ENCODE measurements at places on chromosomes 2 and 18.

DNA sequence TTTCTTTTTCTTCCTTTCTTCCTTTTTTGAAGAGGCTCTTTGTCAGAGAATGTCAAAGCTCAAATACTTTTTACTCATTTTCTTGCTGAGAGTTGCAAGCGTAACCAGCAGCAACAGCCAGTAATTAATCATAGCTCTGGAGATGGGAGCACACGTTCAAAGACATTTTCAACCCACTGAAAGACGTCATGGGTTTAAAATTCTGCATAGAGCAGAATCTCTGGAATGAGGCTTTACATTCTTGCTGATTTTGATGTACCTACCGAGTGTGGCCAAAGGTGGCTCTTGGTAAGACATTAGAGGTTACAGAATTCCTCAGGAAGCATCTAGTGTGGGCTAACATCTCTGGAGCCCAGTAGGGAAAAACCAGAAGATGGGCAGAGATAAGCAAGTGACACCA, 292.5 kb downstream of the MTX2 start:
- no peak for DNase-seq

DNA sequence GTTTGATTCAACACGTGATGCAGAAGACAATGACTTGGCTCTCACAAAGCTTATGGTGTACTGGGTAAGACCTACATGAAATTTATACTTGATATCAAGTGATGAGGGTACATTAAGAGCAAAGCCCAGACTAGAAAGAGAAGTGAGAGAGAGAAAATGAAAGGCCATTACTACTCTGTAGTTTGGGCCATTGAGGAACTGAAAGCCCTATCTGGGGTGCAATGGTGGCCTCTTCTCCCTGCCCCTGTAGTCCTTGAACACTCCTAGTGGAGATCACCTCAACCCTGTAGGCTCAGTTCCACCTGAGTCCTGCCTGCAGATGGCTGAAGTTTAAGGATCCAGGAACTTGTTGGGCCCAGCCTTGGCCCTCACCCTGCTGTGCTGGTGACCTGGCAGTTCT, 569.8 kb upstream of the MEX3C start:
- no peak for DNase-seq

DNA sequence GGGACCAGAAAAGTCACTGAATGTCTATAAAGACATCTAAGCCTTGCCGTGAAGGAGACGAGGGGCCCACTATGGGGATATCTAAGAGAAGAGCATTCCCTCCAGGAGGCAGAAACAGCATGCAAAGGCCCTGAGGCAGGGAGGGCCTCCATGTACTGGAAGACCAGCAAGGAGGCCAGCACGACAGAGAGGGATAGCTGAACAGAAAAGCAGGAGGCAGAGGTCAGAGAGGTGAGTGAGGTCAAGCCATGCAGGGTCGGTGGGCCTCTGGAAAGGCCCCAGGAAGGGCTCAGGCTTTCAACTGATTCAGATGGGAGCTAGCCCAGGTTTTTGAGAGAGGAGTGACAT, 5.7 kb downstream of the TRABD2A start:
- no peak for DNase-seq

DNA sequence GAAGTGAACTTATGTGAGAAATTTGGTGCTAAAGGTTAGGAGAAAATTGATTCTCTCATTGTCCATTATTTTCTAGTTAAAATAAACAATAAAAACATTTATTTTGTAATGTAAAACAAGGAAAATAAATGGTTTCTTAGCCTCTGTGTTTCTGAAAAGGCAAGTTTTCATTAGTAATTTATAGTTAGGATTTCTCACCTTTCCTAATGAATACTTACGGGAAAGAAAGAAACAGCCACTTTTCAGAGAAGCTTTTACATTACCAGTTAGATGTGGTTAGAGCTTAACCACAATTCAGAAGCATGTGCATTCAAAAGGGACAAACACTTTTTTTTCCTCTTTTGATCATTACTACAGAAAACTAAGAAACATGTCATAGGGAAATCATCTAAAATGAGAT, 18.8 kb downstream of the NEMP2 start:
- no peak for DNase-seq

DNA sequence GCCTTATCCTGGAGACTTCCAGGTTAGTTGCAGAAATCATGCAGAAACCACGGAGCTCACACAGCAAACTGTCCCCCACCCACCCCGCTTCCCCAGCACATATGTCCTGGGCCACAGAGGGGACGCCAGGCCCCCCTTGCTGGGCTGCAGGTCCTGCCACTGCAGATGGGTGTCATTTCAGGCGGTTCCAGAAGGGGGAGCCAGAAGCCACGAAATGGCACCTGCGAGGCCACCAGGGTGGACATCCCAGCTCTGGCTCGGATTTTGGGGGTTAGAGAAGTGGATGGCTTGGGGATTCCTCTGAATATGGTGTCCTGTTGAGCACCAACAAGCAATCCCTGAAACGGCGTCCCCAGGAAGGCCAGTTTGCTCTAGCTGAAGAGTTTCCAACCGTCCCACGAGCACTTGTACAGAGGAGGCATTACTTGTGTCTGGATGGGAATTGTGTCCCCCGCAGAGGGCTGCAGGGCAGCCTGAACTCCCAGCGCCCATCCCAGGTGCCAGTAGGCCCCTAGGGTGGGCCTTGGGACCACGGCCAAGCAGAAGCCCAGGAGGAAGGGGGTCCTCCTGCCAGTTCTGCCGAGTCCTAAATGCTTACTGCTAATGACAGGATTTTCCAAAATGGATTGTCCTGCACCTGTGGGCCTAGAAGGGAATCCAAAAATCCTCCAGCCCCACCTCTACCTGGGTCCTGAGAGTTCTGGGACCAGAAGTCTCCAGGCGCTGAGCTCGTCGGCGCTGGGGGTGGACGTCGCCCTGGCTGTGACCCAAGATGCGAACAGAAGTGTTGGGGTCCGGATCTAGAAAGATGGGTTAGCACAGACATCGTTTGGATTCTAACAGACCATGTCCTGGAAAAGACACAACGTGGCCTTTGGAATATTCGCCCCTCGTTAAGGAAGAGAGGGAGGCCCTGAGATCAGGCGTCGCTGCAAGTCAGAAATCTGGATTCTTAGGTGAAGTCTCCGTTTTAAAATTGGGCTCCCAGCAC, 14.6 kb upstream of the NFATC1 start:
- DNase-seq: no peak

GRCh38 chr2:46711156-46711555, 204.4 kb downstream of the MCFD2 start:
- no peak for DNase-seq

DNA sequence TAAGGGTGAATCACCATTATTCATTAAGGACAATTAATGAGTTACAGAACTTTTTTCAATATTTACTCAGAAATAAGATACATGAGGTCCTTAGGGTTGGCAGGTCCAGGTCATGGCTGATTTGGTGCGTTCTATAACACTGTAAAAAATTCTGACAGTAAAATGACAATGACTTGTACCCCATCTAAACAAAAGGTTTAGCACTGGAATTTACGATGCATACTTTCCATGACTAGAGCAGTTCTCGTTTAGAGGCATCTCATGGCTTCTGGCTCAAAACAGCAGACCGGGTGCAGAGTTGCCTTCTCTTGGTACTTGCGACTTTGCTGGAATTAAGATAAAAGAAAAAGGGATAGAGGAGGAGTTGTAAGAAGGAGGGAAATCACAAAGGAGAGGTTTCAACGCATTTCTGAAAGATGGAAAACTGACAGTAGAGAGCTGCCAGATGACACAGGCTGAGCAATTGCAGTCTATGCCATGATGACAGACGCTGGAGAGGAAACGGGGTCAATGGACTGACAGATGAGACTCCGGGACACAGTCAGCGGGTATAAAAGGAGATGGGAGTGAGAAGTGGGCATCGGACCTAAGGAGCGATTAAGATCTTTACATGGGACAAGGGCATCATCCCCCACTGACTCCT, 4.1 kb upstream of the CYS1 start:
- no peak for DNase-seq

GRCh38 chr2:239106314-239106908, 258.5 kb downstream of the TWIST2 start:
- DNase-seq: no peak

DNA sequence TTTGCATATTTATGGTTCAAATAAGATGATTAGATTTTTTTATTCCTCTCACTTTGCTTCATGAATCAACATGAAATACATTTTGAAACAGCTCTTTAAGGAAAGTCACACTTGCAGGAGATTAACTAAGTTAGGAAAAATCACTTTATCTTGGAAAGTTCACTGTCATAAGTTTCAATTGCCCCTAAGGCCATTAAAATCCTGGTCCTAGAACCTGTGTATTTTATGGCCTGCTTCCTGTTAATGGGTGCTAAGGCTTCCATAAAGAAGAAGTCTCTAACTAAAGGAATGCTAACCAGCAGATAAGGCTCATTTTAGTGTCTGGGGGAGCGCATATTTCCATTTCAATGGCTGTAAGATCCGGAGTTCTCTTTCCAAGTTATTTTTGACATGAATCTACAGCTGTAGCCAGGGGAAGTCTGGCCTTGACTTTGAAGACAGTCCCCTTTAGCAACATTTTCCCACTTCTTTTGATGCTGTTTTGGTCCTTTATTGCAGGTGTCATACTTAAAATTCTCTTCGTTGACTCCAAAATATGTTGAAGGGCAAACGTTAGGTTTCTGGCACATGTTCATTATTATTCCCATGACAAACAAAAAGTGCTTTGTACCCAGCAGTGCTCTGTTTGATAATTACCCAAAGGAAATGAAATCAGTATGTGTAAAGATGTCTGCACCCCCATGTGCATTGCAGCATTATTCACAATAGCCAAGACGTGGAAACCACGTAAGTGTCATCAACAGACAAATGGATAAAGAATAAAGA, 34.4 kb upstream of the SH3BP4 start:
- DNase-seq: no peak

GRCh38 chr2:19367326-19367725, 8.9 kb upstream of the OSR1 start:
- DNase-seq: no peak

DNA sequence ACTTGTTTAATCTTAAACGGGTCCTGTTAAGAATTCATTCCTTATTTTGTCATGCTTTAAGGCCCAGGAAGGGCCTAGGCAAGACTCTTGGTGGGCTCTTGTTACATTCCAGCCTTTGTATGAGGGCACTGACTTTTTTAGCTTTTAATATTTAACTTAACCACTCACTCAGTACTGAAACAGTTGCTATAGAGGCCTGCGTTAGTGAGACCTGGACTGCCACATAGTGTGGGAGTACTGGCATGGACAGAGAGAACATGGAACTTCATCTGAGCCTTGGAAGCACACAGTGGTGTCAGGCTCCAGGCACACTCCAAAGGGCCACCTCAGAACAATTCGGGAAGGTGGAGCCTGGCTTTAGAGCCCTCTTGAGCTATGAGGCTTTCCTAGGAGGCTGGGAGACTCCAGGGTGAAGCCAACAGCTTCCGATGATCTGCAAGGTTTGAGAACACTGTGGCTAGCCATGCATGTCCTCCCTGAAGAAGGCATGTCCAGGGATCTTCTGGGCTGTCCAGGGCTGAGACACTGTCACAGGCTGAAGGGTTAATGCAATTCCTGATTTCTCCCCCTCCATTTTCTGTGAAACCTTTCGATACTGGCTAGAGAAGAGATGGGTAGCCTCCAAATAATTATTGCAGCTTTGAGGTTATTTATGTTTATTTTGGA, 155.4 kb upstream of the ACAA2 start:
- DNase-seq: no peak

DNA sequence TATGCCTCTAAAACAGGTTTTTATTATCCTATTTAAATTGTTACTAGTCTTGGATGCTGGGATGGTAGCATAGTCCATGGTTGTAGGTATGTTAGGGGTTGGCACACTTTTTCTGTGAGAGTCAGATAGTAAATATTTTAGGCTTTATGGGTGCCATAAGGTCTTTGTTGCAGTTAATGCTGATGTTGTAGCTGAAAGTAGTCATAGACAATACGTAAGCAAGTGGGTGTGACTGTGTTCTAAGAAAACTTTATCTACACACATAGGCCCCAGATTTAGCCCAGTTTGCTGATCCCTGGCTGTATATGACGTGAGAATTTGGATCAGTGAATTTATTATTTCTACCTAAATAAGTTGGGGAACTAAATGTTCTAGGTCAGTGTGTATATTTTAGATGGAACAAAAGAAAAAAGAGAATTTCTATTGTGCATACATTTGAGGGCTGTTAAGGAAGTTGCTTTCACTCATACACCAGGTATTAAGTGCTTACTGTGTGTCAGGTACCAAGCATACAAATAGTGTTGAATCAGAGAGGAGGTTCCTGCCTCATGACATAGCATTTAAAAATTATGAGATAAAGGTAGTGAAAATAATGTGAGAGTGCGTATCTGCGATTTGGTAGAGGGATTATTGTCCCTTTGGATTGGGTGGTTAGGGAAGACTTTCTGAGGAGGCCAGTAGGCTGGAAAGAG, 39.4 kb downstream of the AGFG1 start:
- no peak for DNase-seq

GRCh38 chr2:85089585-85089984, 43.6 kb upstream of the TCF7L1 start:
- DNase-seq: no peak

DNA sequence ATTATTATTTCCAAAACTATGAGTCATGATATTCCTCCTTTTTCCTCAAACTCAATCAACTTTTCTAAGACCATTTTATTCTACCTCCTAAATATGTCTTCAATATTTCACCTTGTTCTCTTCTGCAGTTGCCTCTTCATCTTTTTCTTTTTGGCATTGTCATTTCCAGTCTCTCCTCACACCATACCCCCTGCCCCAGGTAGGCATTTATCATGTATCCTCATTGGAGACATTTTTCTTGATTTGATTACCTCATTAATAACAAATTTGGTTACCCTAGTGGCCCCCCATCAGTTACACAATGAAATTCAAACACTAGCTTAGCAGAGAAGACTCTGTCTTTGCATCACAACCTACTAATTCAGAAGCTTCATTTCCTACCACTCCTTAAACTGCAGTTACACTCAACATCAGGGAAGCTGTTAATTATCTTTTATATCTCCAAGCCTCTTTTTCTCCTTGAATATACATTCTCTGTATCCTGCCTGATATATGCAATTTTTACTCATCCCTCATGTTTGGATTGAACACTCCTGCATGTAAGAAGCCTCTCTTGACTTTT, 133.0 kb downstream of the IKZF2 start:
- DNase-seq: no peak

GRCh38 chr2:60885683-60886082, 4.3 kb downstream of the REL start:
- no peak for DNase-seq

DNA sequence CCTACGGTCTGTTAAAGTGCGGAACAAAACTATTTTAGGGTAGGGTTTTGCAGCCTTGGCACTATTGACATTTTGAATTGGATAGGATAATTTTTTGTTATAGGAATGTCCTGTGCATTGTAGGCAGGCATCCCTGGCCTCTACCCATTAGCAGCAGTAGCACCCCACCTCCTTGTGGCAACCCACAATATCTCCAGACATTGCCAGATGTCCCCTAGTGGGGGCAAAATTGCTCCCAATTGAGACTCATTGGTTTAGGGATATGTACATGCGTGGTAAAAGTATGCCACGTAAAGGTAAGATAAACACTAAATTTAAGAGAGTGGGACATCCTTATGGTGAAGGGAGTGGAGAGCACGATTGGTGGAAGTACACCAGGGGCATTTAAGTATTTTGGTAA, 4.6 kb downstream of the MIB1 start:
- no peak for DNase-seq
